ENCODE measurements at places on chromosomes 4 and X.

DNA sequence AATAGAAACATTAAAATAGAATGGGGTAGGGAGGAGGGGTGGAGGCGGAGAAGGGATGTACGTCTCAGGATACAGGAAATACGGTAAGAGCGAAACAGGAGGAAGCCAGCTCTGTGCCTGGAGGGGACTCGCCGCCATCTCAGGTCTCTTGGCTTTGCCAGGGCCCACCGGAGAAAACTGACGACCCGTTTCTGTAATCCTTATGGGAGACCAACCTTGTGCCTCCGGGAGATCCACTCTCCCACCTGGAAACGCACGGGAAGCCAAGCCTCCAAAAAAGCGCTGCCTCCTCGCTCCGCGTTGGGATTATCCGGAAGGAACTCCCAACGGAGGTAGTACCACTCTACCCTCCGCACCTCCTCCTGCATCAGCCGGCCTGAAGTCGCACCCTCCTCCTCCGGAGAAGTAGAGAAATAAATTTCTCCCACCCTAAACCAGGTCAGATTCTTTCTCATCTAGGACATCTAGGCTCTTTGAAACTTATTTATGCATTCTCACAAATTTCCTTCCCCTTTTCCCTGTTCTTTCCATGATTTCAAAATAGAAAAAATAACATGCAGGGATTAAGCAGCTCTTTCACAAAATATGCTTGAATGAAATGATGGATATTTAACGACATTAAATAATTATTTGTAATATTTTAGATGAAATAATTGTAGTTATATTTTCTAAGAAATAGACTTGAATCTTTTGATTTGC, at the start of gene NBDY:
Gene NBDY (plus strand): TSS at position 92 of the 699 bp plus-strand sequence. CDS start 111 bp downstream, at position 203.
- peak; percentile 64 for DNase-seq

- DNase-seq: no peak
These were observed 82.6 kb upstream of the TMEM164 start for GRCh38 chrX:109920325-109920724.

DNA sequence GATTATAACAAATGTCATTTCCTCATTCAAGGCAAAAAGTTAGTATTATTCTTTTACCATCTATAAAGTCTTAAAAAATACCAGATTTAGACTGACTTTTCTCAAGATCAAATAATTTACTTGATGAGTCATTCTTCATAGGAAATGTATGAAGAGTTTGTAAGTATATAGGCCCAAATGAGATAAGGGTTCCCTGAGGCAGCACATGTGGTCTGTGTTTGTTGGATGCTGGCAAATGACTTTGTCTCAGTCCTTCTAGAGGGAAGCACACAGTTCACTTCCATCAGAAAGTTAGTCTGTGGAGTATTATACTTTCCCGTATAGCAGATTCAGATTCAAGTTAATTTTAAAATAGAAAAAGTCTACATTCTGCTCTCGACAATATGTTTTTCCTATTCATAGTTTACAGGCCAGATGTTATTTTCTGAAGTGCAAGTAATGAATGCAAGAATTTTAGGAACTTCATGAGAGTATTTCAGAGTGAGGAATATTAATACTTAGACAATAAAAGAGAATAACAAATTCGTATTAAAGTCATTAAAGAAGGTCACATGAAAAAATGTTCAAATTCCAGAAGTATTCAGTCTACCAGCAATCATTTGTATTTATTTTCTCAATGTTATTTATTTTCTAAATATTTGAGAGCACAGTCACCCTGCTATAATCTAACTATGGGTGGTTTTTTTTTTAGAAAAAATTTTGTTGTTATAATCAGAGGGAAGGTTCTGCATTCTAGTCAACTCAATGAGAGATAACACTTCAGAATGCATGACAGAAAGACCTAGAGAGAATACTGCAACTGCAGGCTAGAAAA, 601.8 kb upstream of the ZFP42 start:
- DNase-seq: no peak

GRCh38 chr4:18869166-18869565, 847.6 kb upstream of the LCORL start:
- DNase-seq: no peak

DNA sequence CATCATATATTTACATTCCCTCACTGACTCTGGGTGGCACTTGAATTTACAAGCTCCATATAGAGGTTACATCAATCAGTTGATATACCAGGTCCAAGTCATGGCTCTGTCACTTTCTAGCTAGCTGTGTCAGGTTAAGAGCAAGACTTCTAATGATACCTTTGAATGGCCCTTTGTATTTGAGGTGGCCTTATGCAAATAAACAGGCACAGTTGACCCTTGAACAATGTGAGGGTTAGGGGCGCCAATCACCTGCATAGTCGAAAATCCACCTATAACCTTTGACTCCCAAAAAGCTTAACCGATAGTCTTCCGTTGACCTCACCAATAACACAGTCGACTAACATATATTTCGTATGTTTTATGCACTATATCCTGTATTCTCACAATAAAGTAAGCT, 1.3 kb upstream of the PTTG2 start:
- DNase-seq: no peak

DNA sequence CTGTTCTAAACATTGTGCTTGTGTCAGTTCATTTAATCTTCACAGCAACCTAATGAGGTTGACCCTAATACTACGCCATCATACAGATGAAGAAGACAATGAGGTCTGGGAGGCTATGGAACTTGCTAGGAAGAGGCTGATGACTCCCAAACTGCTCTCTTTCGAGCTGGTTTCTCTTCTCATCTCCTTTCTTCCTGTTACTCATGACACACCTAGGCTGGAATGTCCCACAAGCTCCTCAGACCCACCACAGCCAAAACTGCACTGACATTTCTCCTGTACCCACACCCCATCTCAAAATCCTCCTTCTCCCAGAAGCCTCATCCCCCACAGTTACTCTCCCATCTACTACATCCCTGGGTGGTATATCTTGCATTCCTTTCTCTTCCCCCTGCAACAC, 27.4 kb upstream of the PJA1 start:
- no peak for DNase-seq

GRCh38 chrX:154486396-154487207, at the start of gene UBL4A:
TSS of gene UBL4A (minus strand) at chrX:154486615. CDS start at chrX:154486584, 31 bp downstream.
- DNase-seq: peak; percentile 89

DNA sequence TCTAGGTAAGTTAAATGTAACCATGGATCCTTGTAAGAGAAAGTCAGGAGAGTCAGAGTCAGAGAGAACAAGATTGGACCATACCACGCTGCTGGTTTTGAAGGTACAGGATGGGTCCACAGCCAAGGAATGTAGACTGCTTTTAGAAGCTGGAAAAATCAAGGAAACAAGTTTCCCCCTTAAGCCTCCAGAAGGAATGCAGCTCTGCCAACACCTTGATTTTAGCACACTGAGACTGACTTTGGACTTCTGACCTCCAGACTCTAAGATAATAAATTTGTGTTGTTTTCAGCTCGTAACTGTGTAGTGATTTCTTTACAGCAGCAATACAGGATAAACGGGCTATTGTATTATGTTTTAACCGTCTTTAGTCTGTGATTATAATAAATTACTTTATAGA, 108.0 kb upstream of the USP38 start:
- no peak for DNase-seq

DNA sequence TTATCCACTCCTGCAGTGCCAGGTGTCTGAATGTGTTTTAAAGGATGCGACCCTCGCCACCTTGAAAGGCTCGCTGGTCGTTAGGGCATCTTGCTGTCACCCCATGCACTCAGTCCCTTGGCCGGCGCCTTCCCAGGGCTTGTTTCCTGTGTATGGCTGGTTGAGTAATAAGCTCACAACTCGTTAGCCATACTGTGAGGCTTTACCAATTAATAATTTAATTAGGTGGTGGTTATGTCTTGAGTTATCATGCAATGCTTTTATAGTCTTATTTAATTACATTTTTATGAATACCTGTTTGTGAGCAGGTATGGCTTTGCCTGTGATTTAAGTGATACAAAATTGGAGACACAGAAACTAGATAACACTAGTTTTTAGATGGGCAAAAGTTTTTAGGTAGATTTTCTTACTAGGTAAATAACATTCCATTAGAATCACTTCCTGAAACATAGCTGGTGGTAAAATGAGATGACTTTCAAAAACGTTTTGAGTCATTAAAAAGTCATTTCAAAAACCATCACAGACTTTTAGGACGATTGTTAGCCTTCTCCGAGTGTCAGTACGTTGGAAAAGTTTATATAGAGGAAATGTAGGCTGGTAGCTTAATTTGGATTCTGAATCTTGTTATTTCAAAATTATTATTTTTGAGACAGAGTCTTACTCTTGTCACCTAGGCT, 18.2 kb downstream of the PTTG2 start:
- no peak for DNase-seq

- DNase-seq: no peak
These were observed 65.8 kb downstream of the AFAP1 start for GRCh38 chr4:7873881-7874280.

GRCh38 chr4:129429581-129430320, 333.8 kb downstream of the C4orf33 start:
- DNase-seq: no peak

DNA sequence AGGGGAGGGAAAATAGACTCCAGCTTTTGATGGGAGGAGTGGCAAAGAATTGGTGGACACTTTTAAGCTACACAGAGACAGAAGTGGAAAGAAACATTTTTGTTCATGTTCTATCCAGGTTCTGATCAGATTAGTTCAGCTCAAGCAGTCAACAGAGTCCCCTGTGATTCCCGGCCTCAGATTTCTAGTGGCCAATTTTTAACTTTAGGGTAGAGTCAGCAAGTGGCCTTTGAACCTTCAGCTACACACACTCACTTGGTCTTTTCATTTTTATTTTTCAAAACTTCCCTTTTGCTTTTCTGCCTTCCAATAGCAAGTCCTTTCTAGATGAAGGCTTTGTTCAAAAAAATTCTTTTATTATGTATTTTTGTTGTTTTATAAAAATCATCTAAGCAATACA, 169.2 kb upstream of the RPS6KA3 start:
- no peak for DNase-seq

GRCh38 chr4:53914313-53915016, 149.9 kb downstream of the CHIC2 start:
- DNase-seq: no peak

- no peak for DNase-seq
These were observed 36.3 kb downstream of the RLIM start for GRCh38 chrX:74578137-74578536.

- DNase-seq: no peak
These were observed 104.4 kb upstream of the RAB40AL start for GRCh38 chrX:102832661-102833060.

DNA sequence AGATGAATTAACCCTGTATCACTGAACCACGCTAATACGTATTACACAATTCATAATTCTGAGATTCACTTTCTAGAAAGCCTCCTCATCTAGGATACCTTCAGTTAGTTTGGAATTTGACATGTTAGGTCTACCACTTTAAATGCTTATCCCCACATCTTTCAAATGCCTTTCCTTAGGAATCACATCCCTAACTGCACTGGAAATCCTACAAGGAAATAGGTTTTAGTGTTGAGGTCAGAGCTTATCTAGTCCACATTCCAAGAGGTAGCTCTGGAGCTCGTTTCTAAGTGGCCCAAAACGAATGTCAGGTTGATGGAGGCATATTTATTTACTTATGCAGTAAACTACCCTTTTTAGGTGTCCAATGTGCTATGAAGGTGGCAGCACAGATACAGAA, 18.0 kb downstream of the PDHA1 start:
- no peak for DNase-seq

DNA sequence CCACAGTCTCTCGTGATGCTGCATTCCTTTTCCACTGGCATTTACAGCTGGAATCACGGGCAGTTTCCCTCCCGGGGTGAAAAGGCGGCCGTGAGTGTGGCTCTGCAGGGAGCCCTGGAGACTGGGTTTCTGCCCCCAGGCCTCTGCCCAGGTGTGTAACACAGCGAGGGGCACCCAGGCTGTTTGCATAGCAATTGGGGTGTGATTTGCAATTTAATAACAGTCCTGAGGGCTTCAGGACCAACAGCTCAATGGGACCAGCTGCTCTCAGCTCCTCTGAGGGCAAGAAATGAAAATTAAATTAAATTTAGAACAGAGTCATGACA, 99.0 kb upstream of the SHOX start:
- peak; percentile 47 for DNase-seq

GRCh38 chr4:76836860-76837562, 60.9 kb downstream of the SOWAHB start:
- no peak for DNase-seq

GRCh38 chr4:15720851-15721250, 18.0 kb downstream of the BST1 start:
- DNase-seq: no peak

GRCh38 chr4:115515772-115516171, 402.4 kb upstream of the NDST4 start:
- no peak for DNase-seq

- DNase-seq: no peak
These were observed 247.8 kb downstream of the SH2D1A start for GRCh38 chrX:124594017-124594651.

- no peak for DNase-seq
These were observed 108.8 kb downstream of the ZNF827 start for GRCh38 chr4:145829629-145830395.

DNA sequence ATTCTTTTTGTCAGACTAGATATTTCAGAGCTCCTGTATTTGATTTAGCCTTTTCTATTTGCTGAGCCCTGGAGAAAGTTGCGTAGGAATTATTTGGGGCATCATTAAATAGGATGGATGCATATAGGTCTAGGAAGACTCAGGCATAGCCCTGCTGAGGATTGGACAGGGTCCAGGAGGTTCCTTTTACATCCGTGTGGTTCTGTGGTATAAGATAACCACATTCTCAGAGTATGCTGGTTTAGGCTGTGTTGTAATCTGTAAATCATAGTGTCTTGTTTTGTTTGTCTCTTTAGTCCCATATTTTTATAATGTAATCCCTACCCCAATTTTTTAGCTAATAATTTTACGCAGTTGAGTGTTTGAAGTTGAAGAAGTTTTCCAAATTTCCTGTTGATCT, 513.7 kb downstream of the RPA4 start:
- no peak for DNase-seq

GRCh38 chr4:126969360-126970235, 663.2 kb upstream of the INTU start:
- DNase-seq: no peak

DNA sequence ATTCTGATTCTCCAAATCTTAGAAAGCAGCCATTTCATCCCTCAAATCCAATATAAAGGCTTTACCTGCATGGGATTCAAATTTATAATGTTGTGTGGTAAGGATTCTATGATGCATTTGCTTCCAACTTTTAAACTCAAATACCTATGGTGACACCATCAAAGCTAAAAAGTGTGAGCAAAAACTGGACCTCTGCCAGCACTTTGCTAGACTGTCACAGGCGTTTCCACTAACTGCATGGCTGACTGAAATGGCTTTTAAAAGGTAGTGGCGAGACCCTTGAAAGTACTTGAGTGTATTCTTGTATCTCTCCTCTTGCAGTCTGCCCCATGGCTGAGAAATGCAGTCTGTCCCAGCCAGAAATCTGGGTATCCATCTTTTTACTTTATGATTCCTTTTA, 169.4 kb downstream of the AMELX start:
- DNase-seq: no peak

- DNase-seq: no peak
These were observed 65.2 kb upstream of the LNX1 start for GRCh38 chr4:53656421-53656981.

DNA sequence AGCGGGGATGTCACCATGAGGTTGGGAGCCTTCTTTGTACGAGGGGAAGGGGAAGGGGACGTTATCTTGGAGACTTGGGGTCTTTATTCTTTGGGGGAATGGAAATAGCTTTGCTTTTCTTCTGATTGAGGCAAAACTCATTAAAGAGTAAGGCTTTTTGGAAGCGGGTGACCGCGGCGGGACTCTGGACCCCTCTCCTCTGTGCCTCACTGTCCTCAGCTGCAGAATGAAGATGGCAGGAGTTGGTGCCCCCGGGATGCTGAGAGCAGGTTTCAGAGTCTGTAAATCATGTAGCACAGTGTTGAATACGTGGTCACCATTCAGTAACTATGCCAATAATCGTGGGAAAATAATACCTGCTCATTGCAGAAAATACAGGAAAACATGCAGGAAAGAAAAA, 32.1 kb downstream of the HTT-AS start:
- no peak for DNase-seq
